ENCODE measurements at places on chromosomes 16 and 17. TPM values are rescaled to one million over a fixed set of nuclear protein-coding genes. Genes with fewer than 3 reads are reported as not detected.

Gene OR1F1
- not detected for polyA plus RNA-seq

Gene PITPNM3
- polyA plus RNA-seq: 0.31 TPM

Gene TMIGD1
- polyA plus RNA-seq: not detected

Gene TP53TG3C
- not detected for polyA plus RNA-seq

Gene DNAI2
- not detected for polyA plus RNA-seq

Gene PRSS33
- polyA plus RNA-seq: not detected

Gene UTS2R
- 0.86 TPM for polyA plus RNA-seq

Gene PLA2G10
- not detected for polyA plus RNA-seq

Gene C16orf96
- polyA plus RNA-seq: 0.31 TPM

Gene CSHL1
- not detected for polyA plus RNA-seq

Gene DYNLL2
- 10.1 TPM for polyA plus RNA-seq

Gene SPN
- polyA plus RNA-seq: 1.9 TPM

Gene TBC1D26
- 0.13 TPM for polyA plus RNA-seq

Gene FBF1
- 18.3 TPM for polyA plus RNA-seq

Gene TBC1D16
- polyA plus RNA-seq: 0.82 TPM

Gene EPX
- polyA plus RNA-seq: not detected

Gene EVI2B
- 69.6 TPM for polyA plus RNA-seq

Gene SMTNL2
- not detected for polyA plus RNA-seq

Gene PRAC1
- not detected for polyA plus RNA-seq

Gene CCL2
- not detected for polyA plus RNA-seq

Gene MYO15B
- 1,019 TPM for polyA plus RNA-seq

Gene CD79B
- polyA plus RNA-seq: 675 TPM

Gene KDM8
- polyA plus RNA-seq: 7.5 TPM

Gene FAHD1
- 7.2 TPM for polyA plus RNA-seq

Gene WNT3
- polyA plus RNA-seq: 0.86 TPM

Gene MEFV
- 0.24 TPM for polyA plus RNA-seq

Gene EXOC3L1
- polyA plus RNA-seq: not detected

Gene ALDH3A1
- not detected for polyA plus RNA-seq

Gene LRRC75A
- polyA plus RNA-seq: 2.0 TPM

Gene GJD3
- not detected for polyA plus RNA-seq

Gene ALOX12B
- polyA plus RNA-seq: 0.14 TPM

Gene SPATA22
- polyA plus RNA-seq: 0.43 TPM

Gene GAST
- not detected for polyA plus RNA-seq

Gene SLC5A10
- polyA plus RNA-seq: not detected

Gene YBX2
- 0.15 TPM for polyA plus RNA-seq

Gene PIGW
- polyA plus RNA-seq: 6.8 TPM

Gene PRDM7
- polyA plus RNA-seq: not detected

Gene HBQ1
- polyA plus RNA-seq: not detected

Gene MT1F
- 5.3 TPM for polyA plus RNA-seq
